Common myeloid progenitor, CD34-positive (primary cell): ENCODE measurements at places on chromosomes 12 and 14.

GRCh38 chr14:61492474-61492873 lies 171.1 kb downstream of the PRKCH start:
- DNase-seq = no peak

- DNase-seq = no peak
These were observed 8.7 kb upstream of the SELPLG start for GRCh38 chr12:108642269-108642870.

DNA sequence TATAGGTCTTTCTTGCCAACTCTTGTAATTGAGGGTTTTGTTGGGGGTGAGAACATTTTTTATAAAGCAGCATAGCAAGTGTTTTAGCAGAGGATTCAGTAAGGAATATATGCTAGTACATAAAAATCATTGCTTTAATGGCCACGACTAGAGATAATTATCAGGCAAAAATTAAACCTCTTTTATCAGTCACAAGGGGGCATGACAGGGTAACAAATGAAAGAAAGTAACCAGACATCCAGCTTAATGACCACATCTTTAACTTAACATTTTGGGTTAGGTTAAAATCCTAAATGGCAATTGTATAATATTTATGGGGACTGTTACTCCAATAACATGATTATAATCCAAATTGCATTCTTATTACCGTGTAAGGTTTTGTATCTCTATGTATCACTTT lies 119.6 kb downstream of the LRRIQ1 start:
- peak; percentile 58 for DNase-seq

DNA sequence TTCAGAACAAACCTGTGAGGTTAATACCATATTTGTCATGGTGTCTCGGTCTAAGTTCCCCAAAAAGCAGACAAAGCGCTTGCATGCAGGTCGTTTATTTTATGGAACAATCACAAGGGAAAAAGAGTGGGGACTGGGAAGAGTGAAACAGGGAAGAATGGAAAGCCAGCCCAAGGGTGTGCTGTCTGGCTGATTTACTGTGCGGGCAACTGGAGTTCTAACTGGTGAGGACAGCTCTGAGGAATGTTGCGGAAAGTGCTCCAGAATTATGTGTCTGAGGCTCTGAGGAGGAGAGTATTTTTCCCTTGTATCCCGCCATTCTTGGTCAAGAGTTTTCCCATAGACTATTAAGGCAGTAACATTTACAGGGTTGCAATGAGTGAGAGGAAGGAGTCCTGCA lies 465.4 kb downstream of the RMST start:
- no peak for DNase-seq

GRCh38 chr12:131112021-131112420 lies 158.3 kb downstream of the ADGRD1 start:
- no peak for DNase-seq

DNA sequence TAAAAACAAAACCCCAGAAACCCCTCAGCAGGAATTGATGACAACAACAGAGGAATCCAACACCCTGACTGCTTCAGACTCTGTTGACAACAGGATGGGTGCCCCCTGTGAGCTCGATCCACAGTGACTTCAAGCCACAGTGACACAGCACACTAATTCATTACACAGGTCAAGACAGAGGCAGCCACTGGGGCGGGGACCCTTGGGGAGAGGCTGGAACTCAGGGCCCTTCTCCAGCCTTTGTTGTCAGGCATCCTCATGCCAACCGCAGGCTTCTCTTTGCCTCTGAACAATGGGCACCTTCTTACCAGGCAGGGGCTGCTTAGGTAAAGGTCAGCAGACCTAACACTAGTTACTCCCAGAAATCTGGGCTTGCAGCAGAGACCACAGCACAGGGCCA lies 37.6 kb downstream of the ACADS start:
- DNase-seq = no peak

- no peak for DNase-seq
These were observed 1048.9 kb downstream of the BCL11B start for GRCh38 chr14:98223106-98223505.

- DNase-seq = no peak
These were observed 36.9 kb downstream of the BCL2L14 start for GRCh38 chr12:12107678-12108077.

DNA sequence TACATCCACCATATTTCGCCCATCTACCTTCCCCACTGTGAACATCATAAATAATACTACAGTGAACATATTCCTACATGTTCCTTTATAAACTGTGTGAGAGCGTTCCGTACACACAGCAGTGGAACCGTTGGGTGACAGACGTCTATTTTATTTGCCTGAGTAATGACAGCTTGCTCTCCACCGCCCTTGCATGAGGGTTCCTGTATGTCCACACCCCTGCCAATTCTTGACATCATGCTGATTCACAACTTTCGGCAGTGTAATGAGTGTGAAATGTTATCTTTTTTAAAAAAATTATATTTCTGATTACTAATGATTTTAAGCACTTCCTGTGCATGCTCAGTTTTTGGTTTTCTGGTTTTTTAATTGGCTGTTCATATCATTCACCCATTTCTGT lies 4.3 kb upstream of the RAD52 start:
- DNase-seq = no peak

DNA sequence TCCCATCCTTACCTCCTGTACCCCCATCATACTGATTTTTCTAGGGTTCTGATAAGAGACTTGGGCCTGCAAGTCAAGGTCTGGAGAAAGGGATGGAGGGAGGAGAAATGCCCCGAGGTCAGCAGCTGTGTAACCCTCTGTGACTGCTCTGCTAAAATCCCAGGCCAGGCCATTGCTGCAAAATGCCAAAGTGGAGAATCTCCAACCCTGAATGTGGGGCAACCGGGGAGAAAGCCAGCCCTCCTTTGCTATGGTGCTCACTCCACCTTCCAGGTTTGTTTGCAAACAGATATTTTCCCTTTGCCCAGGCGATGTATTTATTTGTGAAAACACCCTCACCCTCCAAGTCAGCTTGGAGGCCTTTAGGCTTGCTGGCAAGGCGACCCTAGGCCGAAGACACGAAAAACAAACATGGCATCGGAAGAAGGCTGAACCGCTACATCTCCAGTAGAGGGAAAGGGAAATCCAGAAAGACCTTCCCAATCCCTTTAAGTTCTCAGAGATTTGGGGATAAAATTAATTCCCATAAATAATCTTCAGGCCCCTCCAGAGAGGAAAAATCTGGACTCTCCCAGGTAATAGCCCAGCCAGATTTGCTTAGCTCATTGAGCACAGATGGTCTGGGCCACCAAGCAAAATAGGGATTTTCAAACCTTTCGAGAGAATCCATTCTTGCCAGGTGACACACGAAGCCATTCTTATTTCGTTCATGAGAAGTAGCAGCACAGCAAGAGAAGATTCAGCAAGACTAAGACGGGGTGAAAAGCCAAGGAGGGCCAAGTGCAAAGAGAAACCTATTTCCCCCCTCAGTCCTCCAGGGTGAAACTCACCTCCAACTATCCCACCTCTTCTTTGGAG lies 1.3 kb upstream of the TBX5 start:
- DNase-seq = no peak

GRCh38 chr14:57760896-57761295 lies 105.0 kb downstream of the SLC35F4 start:
- DNase-seq = no peak

DNA sequence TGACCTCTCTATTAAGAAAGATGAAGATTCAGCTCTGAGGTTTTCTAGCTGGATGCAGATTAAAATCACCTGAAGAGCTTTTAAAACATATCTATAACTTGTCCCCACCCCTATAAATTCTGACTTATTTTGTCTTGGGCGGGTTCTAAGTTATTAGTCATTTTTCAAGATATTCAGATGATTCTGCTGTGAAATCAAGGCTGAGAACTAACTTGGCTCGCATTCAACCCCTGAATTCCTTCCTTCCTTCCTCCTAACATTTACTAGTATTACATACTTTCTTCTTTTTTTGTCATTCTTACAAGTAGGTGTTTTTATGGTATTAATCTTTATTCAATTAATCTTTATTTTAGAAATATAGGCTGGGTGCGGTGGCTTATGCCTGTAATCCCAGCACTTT lies 55.4 kb downstream of the SSPN start:
- DNase-seq = no peak

GRCh38 chr12:6265038-6265405 lies 45.5 kb upstream of the PLEKHG6 start:
- DNase-seq = no peak

- DNase-seq = no peak
These were observed 169.6 kb downstream of the ZFP36L1 start for GRCh38 chr14:68623307-68623706.

- no peak for DNase-seq
These were observed 76.1 kb downstream of the STON2 start for GRCh38 chr14:81324011-81324410.

DNA sequence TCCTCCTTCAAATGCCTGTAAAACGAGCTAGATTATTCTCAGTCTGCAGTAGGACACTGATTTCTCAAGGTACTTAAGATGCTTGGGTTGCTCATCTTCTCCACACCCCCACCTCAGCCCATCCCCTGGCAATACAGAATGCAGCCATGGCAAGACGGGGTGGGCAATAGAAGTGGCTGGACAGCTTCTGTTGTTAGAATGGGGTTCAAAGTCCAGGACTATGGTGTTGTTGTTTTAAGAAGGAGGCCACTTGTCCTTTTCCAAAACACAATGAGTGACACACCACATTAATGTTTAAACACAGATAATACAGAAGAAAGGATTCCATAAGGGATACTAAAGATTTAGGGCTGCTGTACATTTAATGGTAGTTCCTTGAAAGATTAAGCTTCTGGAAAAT lies 188.9 kb upstream of the BCL2L14 start:
- DNase-seq = no peak

DNA sequence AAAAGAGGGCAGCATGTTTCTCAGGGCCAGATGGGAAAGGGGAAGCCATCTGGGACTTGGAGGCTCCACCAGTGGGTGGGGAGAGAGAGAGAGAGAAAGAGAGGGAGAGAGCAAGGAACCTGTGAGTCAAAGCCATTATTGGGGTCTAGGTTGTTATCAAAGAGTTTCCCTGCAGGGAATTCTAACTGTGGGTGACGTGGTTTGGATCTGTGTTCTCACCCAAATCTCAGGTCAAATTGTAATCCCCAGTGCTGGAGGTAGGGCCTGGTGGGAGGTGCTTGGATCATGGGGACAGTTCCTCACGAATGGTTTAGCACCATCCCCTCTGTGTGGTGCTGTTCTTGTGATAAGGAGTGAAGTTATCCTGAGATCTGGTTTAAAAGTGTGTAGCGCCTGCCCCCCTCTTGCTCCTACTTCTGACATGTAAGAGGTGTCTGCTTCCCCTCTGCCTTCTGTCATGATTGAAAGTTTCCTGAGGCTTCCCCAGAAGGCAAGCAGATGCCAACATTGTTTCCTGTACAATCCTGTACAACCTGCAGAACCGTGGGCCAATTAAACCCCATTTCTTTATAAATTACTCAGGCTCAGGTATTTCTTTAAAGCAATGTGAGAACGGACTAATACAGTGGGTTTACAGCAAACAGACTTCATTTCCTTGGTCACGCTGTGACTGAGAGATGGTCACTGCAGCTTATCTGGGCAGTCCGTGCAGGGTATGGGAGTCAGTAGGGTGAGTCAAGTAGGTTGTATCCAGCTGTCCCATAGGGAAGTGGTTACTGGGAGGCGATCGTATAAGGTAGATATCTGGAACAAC lies 52.4 kb downstream of the CCDC91 start:
- peak; percentile 60 for DNase-seq

DNA sequence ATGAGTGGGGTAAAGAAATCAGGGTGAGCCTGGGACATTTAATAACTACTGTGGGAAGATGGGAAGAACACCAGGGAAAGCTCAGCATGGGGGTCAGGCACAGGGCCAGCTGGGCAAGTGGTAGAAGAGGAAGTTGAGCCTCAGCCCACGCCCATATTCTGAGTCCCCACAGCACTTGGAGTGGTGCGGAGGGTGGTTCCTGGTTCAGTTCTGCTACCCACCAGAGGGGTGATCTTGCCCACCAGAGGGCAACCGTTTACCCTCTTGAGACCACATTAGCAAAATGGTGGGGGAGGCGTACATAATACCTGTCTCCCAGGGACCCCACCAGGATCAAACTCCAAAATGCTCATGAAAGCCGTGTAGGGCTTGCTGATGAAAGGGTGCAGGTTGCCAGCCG lies 16.8 kb upstream of the ANKRD33 start:
- DNase-seq = peak; percentile 74

- DNase-seq = no peak
These were observed 8.8 kb downstream of the VRK1 start for GRCh38 chr14:96805956-96806355.

DNA sequence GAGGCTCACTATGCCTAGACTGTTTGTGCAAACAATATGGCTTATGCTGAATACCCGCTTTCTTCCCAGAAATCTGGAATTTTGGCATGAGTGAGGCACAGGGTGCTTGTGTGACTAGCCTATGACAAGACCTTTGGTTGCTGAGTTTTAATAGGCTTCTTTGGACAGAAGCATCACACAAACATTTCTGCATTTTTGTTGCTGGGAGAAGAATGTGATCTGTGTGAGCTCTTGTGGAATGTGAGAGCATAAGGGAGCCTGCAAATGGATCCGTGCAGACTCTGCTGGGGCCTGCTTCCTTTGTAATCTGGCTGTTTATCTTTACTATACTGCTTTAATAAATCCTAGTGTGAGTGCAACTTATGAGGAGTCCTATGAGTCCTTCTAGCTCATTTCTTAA lies 83.0 kb upstream of the ZDHHC17 start:
- no peak for DNase-seq

- no peak for DNase-seq
These were observed 113.9 kb downstream of the ANO4 start for GRCh38 chr12:100908501-100908900.

DNA sequence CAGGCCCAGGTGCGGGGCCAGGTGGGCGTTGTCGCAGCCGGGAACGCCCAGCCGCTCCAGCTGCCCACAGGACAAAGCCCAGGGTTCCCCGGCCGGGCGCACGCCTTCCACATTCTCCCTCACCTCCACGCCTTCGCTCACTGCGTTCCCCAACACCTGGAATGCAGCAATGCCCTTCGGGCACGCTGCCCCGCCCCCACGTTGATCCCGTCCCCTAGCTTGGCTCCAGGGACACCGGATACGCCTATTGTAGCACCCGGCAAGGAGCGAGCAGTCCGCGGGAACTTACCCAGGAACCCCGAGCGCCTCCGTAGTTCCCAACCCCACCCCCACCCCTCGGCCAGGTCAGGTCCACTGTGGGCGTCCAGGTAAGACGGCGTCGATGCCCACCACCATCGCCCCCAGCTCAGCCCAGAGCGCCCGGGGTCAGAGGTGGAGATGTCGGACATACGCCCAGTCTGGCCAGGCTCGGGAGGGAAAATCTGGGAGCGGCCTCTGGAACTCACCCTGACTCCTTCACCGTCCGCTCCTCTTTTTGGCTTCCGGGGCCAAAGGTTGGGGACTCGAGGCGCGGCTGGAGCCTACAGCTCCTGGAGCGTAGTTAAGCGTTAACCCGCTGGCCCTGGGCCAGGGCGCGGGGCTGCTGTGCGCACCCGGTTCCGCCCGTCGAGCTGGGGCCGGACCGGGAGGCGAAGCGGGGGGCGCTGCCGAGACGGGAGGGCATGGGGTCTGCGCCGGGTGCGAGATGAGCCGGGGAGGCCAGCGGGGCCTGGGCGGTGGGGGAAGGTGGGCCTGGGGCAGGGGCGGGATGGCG lies 594 bp upstream of the CEP170B start:
- no peak for DNase-seq
